Activated gamma-delta T cell treated with anti-CD3 and anti-CD28 coated beads, Interleukin-2, amount 50 U/mL, for 16 hours (primary cell): ENCODE measurements at places on chromosomes 5 and 9.

DNA sequence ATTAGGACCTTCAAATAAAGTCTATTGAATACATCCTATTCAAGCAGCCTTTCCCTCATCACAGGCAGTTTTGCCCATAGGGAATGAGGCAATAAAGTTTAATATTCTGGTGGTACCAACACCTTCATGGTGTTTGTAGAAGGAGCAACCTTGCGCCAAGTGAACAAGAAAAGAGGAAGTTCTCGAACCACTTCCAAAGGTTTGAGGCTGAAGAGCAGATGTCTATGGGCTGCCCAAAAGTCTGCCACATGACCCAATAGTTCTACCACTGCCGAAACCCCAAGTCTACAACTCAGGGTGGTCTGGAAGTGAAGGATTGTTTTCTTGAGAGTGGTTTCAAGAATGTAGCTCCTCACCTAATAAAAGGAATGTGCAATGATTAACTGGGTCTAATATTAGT is 123.1 kb downstream of the NPR3 start:
- DNase-seq: no peak

DNA sequence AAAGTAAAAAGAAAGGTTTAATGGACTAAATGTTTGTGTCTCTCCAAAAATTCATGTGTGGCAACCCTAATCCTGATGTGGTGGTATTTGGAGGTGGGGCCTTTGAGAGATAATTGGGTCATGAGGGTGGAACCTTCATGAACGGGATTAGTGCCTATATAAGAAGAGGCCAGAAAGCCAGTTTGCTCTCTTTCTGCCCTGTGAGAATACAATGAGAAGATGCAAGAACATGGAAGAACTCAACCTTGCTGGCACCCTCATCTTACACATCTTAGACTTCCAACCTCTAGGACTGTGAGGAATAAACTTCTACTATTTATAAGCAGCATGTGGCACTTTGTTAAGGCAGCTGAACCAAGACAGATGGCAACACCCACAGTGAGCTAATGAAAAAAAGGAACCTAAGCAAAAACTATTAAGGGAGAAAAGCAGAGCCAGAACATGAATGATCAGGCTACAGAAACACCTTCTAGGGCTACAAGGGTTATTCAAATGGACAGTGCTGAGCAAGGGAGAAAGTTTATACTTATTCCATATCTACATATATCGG is 159.5 kb downstream of the PLK2 start:
- DNase-seq: no peak

DNA sequence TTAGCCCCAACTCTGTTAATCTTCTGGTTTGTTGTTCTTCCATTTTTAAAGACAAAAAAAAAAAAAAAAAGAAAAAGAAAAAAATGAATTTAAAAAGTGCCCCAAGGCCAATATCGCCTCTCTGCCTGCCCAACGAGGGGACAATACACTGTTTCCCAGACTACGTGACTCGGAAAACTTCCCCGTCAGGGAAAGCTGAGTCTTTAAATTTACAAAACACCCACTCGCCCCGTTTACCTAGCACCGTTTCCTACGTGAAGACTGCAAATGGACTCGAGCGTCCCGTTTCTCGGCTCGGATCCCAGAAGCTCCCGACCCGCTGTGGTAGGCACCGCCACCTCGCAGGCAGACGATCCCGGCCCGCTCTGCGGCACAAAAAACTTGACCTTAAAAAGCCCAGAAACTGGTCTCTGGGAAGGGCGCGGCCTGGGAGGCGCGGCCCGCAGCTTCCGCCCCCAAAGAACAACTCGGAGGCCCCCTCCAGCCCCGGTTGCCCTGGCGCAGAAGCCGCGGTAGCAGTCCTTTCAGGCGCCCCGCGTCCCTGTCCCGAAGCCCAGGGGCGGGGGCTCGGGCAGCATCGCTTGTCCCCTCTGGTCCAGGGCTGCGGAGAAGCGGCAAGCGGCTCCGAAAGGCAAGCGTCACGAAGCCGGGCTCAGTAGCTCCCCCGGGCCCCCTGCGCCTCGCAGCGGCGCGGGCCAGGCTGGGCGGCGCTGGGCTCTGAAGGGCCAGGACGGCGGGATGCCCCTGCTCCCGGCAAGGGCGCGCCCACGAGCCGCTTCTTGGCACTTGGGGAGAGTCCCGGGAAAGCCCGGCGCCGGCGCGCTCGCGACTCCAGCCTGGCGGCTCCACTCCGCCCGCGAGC is at the start of gene GCNT4:
GCNT4 (minus strand) TSS at position 367 of the 862 bp plus-strand sequence. CDS start 22,521 bp downstream, outside the sequence.
- DNase-seq: no peak

DNA sequence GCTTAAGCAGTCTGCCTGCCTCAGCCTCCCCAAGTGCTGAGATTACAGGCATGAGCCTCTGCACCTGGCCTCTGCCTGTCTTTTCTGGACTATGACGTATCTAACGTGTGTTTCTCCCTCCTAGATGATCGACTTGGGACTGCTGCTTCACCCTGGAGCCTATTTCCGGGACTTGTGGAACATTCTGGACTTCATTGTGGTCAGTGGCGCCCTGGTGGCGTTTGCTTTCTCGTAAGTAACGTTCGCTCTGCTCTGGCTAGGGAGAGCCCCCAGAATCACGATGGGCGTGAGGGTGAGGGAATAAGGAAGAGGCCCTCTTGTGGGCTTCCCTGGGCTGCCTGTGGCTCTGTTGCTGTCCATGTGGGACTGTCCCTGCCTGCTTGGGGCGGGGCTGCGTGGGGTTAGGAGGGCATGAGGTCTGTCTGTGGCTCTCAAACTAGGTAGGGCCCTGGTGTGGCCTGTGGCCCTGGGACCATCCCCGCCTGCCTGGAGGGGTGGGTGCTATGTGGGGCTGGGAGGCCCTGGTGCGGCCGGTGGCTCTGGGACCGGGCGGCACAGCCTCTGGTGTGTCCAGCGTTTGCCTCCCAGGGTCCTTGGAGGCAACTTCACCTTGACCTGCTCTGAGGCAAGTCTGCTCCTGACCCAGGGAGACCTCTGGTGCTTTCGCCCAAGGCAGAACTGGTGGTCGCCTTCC is 171.7 kb downstream of the CACNA1B start:
- no peak for DNase-seq

DNA sequence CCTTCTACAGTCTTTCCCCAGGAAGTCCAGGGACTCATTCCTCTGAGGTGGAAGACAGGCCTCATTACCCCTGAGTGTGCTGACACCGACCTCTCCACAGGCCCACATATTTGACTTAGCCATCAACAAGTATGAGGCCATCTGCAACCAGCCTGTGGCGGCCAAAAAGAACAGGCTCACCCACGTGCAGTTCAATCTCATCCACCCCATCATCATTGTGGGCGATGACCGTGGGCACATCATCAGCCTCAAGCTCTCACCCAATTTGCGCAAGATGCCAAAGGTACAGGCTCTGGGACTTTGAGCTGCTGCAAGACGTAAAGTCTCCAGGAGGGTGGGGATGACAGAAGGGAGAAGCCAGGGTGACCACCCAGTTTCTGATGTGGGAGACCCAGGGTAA is 5.6 kb downstream of the ENHO start:
- DNase-seq: no peak

DNA sequence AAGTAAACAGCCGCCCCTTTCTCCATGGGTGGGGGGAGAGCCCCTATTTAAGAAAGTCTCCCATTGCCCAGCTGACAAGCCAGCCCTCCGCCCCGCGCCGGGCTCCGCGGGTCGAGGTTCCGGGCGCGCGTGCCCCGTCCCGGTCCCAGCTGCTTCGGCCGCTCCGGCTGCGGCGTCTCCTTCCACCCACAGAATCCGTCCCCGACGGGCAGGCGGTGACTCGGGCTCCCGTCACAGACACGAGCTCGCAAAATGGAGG is 223 bp downstream of the NR3C1 start:
- no peak for DNase-seq

- DNase-seq: no peak
Measured at GRCh38 chr9:100082782-100083181, 16.0 kb downstream of the ERP44 start.

- DNase-seq: no peak
Measured at GRCh38 chr5:125578551-125578950, 832.1 kb upstream of the ZNF608 start.

- no peak for DNase-seq
Measured at GRCh38 chr5:15009420-15009819, 137.8 kb upstream of the ANKH start.

- no peak for DNase-seq
Measured at GRCh38 chr5:30736669-30737068, 456.8 kb upstream of the CDH6 start.

- DNase-seq: no peak
Measured at GRCh38 chr5:180548563-180548962, 42.7 kb downstream of the SCGB3A1 start.

DNA sequence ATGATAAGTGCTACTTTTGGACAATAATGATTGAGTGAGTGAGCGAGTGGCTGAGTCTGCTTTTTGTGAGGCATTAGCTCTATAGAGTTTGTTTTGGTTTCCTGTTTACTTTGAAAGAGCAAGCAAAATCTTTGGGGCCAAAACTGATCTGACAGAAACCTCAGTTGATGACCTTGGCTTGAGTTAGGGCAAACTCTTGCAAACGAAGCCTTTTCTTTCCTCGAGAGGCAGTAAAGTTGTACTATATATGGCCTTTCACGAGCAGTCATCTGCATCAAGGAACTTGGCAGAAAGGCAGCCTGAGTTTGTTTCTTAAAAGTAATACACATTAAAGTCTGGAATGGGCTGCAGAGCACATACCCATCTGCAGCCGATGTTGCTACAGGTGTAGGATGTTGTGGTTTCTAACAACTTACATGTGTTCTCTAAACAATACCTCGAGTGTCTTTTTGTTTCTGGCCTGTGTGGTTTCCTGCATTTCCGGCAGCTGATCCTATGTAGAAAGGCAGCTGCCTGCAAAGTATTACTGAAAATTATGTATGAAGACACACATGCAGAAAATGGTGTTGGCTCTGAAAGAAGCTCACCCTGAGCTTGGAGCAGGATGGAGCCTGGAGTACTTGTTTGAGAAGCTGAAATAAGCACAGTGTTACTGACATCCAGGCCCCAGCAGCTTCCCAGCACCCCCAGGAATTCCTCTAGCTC is 60.8 kb downstream of the FOXD1 start:
- peak; percentile 29 for DNase-seq

DNA sequence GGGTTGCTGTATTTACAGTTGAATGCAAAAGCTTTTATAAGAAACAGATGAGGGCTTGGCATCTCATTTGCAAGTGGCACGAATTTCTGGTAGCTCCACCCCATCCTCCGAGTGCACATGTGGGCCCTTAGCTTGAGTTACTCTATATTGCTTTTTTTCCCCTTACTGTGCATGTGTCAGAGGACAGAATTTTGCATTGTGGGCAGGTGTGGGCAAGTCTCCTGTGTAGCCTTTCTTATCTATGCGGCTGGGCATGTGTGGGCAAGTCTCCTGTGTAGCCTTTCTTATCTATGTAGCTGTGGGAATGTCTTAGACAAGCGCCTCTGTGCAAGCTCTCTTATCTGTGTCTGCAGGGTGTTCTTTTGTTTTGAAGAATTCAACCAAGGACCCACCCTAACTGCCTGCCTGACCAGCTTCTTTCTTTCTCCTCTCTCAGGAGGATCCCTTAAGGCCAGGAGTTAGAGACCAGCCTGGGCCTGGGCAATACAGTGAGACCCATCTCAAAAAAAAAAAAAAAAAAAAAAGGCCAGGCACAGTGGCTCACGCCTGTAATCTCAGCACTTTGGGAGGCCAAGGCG is 34.1 kb upstream of the SIL1 start:
- no peak for DNase-seq

- no peak for DNase-seq
Measured at GRCh38 chr5:126054577-126055347, 368.4 kb upstream of the GRAMD2B start.

DNA sequence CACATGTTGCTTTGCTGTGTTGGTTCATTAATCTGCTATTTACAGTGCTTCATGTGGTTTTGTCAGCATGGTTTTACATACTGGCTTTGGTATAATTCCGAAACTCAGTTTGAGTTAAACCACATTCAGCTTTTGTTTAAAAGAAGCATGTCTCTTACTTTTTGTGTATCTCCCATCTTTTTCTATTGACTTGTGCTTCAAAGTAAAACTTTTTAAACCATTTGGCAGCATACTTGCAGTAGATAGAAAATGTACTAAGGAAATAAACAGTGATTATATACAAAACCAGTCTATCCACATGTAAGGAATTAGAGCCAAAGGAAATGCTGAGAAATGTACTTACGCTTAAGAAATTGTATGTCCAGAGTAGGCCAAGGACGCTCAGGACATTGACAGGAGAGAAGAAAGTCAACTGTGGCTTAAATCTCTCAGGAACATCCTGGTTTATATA is 286.9 kb downstream of the ARHGEF28 start:
- DNase-seq: no peak

- DNase-seq: peak; percentile 71
Measured at GRCh38 chr5:177472460-177473442, 683 bp downstream of the DBN1 start.

DNA sequence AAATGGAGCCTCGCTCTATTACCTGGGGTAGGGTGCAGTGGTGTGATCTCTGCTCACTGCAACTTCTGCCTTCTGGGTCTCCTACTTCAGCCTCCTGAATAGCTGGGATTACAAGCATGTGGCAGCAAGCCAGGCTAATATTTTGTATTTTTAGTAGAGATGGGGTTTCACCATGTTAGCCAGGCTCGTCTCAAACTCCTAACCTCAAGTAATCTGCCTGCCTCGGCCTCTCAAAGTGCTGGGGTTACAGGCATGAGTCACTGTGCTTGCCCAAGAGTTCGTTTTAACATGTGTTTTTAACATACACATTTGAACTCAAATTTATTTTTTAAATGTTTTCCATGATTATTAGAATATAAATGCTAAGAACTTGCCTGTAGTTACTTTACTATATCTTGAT is 34.2 kb downstream of the MARCHF6 start:
- DNase-seq: no peak

DNA sequence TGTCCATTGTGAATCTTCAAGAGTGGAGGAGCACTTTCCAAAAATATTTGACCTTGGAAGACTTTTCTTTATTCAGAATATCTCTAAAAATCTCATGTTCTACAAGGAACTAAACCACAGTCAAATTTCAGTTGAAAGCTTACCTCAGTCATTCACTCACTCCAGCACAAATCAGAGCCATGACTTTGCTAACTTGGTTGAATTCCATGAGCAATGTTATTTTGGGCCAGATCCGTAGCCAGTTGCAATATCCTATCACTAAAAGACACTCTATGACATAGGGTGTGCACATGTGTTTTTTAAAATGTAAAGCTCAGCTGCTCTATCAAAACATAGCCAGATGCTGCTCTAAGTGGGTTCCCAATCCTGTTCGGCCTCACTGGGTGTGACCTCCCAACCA is 156.1 kb upstream of the ANKRD55 start:
- no peak for DNase-seq

GRCh38 chr5:16855898-16856297 is 80.2 kb downstream of the MYO10 start:
- DNase-seq: no peak

- DNase-seq: no peak
Measured at GRCh38 chr5:131792896-131793295, 3.9 kb downstream of the FNIP1 start.

- no peak for DNase-seq
Measured at GRCh38 chr9:120559546-120559945, 20.4 kb downstream of the CDK5RAP2 start.

DNA sequence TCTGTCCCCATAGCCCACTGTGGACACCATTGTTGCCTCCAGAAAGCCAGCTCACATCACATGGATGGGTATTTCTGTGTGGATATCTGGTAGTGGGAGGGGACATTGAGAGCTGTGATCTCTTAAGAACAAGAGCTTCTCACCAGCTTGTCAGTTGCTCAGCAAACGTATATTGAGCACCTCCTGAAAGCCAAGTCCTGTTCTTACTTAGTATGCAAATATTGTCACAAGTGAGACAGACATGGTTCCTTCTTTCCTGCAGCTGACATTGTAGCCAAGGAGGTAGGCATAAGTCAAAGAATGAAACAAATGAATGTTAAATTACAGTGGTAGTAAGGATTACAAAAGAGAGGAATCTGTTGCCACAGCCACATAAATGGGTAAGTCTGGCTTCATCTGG is 3.8 kb downstream of the TCOF1 start:
- no peak for DNase-seq
